ENCODE measurements at places on chromosomes 6 and 20.

GRCh38 chr6:116695401-116695800 is 14.4 kb downstream of the KPNA5 start:
- DNase-seq = no peak

- no peak for DNase-seq
These were observed 1.7 kb downstream of the SOD2 start for GRCh38 chr6:159691133-159691962.

DNA sequence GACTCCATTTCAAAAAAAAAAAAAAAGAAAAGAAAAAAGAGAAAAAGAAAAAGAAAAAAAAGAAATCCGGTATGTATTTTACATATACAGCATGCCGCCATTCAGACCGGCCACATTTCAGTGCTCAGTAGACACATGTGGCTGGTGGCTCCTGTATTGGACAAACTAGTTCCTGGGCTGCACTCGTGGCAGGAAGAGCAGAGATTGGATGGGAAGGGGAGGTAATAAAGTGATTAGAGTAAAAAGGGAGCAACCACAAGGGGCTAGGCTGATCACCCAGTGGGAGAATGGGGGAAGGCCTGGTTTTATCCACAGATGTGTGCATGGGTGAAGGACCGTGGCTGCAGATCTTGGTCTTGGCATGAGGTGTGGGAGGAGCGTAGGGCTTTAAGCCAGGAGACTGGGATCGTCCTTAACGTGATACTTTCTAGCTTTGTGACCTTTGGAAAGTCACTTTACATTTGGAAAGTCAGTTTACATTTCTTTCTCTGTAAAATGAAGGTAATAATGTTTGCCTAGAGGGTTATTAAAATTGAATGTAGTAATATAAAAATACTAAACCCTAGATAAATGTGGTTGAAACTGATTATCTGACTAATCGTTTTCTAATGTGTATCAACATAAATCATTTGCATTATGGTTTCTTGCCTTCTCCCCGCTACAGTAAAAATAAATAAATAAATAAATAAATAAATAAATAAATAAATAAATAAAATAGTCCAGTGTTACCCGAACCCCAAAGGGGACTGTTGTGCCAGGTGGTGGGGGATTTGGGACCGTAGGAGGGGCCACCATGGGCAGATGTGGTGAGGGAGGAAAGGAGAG is 869 bp upstream of the TRIM15 start:
- DNase-seq = no peak

GRCh38 chr20:19903168-19903811 is 113.9 kb upstream of the NAA20 start:
- no peak for DNase-seq

DNA sequence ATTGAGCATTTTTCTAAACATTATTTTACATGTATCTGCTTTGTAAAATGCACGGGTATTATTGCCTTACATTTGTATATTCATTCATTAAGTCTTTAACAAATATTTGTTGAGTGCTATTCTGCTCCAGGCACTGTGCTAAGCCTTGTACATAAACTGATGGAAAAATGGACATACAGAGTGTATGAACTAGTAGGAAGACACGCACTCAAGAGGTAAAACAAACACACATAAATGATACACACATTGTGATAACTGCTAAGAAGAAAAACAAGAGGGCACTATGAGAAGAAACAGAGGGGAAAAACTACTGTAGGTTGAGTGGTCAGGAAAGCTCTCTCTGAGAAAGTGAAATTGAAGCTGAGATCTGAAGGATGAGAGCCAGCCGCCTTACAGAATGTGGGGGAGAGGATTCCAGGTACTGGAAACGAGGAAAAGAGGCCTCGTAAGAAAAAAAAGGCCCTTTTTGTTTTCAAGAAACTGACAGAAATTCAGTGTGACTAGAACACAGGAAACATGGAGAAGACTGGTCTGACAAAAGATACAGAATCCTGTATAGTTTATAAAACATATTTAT is 117.5 kb downstream of the EYA4 start:
- DNase-seq = no peak

DNA sequence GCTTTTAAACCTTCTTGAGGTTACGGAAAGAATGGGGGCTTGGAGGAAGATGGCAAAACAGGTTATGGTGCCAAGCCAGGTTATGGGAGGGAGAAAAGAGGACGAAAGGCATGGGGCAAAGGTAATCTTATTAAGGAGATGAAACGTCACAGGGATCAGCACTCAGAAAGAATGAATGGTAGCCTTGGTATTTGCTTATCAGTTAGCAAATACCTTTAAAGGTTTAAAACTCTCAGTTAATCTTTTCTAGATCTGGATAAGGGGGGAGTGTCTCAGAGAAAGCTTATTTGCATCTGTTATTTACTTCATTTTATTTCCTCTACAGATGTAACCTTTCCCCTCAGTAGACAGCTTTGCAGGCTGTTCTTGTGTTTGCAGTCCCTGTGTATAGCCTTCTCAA is 55.5 kb upstream of the EEF1E1 start:
- no peak for DNase-seq

- no peak for DNase-seq
These were observed 219.0 kb upstream of the CST7 start for GRCh38 chr20:24729896-24730605.

- DNase-seq = no peak
These were observed 68.8 kb downstream of the GJA1 start for GRCh38 chr6:121504227-121504626.

DNA sequence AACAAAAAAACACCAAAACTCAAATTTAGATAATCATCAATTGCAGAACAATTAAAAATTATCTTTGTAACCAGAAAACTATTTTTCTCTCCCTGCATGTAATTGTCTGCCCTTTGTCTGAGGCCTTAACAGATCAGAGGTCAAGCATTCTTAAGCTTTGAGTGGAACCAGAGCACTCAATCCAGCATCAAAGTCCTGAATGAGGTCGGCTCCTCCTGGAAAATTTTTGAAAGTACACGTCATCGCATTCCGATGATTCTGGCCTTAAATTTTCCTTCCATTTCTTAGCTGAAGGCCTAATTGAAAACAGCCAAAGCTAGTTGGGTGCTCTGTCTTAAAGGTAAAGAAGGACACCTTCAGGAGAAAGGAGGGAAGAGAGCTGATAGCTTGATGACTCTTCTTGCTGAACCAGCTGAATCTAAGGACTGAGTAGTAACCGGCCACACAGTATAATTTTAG is 510.2 kb upstream of the SULF2 start:
- DNase-seq = no peak

DNA sequence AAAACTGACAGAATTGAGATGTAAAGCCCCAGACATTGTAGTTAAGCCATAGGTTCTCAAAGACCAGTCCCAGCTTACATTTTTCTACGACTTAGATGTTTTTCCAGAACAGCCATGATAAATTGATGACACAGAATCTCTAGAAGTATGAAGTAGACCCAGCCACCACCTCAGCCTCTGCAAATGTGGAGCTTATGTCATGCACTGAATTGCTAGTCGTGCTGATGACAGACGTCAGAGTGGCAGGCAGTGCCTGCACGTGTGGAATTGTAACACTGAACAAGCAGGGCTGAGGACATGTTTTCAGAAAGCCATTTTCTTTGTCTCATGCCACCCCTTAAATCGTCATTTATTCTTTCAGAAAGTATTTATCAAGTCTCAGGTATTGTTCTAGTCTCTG is 72.4 kb upstream of the TMEM181 start:
- no peak for DNase-seq

- no peak for DNase-seq
These were observed 180.2 kb downstream of the MAFB start for GRCh38 chr20:40508821-40509220.

DNA sequence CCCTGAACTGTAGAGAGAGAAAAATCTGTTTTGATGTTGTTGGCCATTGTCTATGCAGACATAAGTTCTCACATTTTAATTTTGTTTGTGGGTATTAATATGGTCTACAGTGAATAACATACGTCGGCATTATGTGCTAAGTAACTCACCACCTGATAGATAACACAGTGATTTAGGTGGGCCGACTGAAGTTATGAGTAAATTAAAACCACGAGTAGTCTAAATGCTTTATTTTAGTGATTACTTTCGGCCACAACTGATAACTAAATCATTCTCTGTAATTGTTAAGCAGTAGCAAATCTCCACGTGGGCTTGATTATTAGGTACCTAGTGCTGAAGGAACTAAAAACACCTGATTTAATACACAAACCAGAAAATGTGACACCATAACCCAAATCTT is 1.1 kb downstream of the DOP1A start:
- no peak for DNase-seq

DNA sequence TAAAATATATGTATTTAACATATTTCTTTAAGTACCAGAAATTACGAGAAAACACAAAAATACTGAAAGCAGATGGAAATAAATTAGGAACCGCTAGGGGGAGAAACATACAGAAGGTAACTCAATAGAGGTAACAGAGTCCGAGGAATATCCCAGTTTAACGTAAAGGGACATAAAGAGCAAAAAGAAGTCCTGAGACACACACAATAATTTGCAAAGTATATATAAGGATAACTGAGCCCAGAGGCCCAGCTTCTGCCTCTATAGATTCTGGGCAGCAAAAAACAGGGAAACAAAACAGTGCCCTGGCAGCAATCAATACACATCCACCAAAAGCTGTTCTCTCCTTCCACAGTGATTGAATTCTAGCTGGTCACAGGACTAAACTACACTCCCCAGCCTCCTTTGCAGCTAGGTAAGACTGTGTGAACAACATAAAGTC is 15.1 kb downstream of the TBC1D32 start:
- no peak for DNase-seq

- no peak for DNase-seq
These were observed 219.3 kb downstream of the GMDS start for GRCh38 chr6:2026133-2026532.

- DNase-seq = no peak
These were observed 14.7 kb downstream of the PI16 start for GRCh38 chr6:36969240-36969691.

DNA sequence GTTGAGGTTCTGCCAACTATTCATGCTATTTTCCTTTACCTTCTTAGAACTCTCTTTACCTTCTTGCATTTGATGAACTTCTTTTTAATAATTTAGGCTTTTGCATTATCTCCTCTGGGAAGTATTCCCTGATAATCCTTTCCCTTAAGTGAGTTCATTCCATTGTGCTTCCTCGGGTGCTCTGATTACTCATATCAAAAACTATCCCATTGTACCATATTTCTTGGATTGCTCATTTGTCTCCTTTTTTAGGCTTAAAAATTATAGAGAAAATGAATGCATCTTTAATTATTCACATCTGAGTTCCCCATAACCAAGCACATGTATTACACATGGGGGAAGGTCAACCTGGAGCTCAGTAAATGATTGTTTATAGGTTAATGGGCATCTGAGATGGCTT is 2.5 kb downstream of the CALHM4 start:
- DNase-seq = no peak

- DNase-seq = no peak
These were observed 234.0 kb upstream of the MARCKS start for GRCh38 chr6:113623129-113623528.

GRCh38 chr6:106745197-106745770 is 115.9 kb downstream of the QRSL1 start:
- no peak for DNase-seq

DNA sequence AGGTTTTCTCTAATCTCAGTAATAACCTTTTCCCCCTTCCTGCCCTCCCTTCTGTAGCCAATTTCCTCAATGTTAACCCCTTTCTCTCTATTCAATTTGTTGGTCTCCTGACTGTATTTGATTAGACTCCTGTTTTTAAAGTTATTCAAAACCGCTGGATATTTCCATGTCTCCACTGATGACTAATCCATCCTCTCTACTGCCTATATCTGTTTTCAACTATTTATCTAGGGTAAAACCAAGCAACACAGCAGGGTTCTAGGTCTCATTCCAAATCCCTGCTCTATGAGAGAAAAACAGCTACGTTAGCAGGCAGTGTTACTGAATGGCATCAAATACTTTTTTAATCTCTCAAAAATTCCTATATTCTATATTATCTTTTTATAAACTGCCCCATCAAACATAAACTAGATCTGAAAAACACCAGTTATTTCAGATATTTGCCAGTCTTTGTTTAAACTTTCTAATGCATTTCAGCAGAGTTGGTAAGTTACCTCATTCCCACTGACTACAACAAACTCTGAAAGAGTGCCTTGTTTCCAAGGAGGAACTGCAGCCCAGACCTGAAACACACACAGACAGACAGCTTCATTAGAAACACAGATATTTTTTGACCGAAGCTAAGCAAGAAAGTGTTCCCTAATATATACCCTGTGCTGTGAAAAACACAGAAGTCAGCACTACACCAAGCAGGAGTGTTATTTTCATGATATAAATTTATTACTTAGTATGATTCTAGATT is 8.2 kb downstream of the RTN4IP1 start:
- DNase-seq = no peak

DNA sequence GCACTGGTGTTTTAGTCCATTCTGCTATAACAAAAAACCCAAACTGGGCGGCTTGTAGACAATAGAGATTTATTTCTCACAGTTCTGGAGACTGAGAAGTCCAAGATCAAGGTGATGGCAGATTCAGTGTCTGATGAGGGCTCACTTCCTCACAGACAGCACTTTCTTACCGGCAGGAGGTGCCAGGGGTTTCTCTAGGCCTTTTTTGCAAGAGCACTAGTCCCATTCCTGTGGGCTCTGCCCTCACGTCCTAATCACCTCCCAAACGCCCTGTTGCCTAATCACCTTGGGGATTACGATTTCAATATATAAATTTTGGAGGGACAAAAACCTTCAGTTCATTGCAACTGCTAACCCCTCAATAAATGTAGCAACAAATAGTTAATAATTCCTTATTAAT is 140.0 kb upstream of the SGK1 start:
- DNase-seq = no peak

- no peak for DNase-seq
These were observed 551 bp downstream of the TREML2 start for GRCh38 chr6:41200296-41200900.

DNA sequence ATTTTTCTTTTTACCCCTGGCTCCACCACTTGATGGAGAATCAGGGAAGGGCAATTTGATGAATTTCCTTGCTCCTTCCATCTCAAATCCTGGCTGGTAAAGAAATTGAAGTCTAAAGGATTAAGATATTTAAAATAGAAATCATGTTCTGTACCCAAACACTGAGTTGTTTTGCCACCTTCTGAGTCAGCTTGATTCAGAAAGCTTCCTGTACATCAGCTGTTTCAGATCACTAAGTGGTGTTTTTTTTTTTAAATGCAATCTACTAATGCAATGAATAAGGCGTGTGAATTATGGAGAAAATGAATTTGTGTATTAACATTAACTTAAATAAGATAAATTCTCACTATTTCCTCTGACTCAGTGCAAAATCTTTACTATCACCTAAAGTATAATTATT is 11.5 kb upstream of the POPDC3 start:
- no peak for DNase-seq
